ENCODE measurements at places on chromosomes 13 and 19.
A peak's percentile ranks its signal among the peaks of the same experiment; 100 is the strongest.

- DNase-seq: no peak
Measured at GRCh38 chr19:49878744-49879070, 1.2 kb downstream of the TBC1D17 start.

GRCh38 chr13:41492432-41493260, 35.3 kb downstream of the RGCC start:
- no peak for DNase-seq

GRCh38 chr19:50776131-50776530, 5.9 kb downstream of the GPR32 start:
- no peak for DNase-seq

DNA sequence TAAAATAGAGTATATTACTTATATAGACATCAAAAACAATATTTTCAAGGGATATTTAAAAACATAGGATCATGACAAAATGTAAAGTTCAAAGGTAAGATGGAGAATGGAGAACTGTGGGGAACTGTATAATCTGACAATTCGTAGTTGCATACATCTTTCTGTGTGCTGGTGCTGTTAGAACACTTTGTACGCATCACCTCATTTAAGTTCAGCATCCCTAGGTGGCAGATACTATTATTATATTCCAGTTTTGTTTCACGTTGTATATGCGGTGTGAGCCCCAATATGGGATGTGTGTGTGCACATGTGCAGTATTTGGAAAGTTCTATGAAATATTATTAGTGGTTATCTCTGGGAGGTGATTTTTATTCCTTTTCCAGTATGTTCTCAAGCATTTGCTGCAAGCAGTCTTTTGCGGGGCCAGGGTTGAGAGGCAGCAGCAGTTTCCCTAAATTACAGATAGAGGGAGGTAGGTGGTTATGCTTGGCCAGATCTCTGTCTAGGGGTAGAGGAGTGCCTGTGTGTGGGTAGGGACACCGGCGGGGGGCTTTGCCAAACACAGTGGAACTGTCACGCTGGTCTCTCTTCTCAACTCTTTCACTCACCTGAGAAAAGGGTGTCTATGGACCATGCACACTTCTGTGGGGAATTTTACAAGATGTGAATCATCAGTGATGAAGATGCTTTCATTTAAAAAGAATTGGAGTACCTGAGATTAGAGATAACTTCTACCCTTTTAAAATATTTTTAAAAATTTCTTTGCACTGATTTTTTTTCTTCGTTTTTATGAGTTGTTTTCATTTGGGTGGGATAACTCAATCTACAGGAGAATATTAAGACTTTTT, 55.6 kb upstream of the ALOX5AP start:
- DNase-seq: no peak

- no peak for DNase-seq
Measured at GRCh38 chr19:39823686-39824085, 10.3 kb downstream of the DYRK1B start.

DNA sequence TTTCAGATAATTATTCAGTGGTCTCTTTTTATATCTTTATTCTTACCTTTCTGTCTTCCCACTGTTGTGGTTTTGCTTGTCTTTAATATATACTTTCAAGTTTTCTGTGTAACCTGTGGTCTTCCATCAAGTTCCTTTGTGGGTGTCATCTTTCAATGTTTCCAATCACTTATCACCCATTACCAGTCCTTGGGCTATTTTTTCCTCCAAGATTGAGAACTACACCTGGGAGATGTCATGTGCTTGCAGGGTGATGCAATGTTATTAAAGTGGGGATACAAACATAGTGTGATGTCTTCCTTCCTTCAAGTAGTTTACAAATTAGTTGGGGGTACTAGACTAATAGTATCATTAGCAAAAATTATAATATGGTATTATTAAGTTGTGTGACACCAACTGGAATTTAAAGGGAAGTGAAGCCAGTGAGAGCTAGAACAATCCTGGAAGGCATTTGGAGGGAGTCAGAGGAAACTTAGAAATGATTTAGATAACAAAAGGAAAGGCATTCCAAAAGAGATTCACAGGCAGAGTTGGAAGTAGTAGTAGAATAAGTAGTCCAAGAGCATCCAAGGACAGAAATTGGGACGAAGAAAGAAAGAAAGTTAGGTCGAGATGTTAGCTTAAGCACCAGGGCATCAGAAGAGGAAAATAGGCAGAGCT, 3.4 kb downstream of the FNDC3A start:
- DNase-seq: no peak

DNA sequence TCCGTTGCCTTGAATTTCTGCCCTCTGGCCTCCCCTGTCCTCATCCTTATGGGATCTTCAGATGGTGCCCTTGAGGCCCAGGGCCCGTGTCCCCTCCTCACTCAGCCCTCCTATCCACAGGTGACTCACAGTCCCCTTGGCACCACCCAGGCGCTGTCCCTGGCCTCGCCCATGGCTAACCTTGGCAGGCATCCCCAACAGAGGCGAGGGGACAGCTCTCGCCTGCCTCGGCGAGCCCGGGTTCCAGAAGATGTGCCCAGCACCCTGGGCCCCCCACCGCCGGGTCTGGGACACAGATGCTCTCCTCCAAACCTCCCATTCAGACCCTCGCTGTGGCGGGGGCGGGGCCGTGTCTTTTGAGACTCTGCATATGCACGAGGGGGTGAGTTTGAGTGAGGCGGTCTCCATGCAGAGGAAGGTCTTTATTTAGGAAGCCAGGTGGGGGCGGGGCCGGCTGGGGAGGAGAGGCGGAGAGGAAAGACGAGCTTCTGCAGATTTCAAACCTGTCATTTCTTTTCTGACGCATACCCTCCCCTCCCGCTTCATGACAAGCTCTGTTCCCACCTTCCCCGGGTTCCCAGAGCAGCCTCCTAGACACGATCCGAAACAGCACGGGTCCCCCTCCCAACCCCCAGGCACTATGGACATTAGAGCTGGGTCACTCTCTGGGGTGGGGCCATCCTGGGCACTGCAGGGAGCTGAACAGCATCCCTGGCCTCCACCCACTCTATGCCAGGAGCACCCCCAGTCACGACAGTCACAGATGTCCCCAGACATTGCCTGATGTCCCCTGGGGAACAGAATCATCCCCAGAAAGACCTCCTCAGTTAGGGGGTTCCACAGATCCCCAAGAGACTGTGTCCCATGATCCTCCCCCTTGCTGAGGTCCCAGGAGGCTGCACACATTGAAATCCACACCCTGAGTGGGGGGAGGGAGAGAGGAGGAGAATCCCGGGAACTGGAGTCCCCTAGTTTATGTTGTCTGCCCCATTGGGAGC, 48.5 kb downstream of the GNG7 start:
- DNase-seq: no peak

GRCh38 chr13:41820581-41821237, 140.2 kb downstream of the VWA8 start:
- no peak for DNase-seq

- DNase-seq: no peak
Measured at GRCh38 chr13:30196025-30196424, 111.3 kb downstream of the KATNAL1 start.

GRCh38 chr13:52446265-52446664, 4.2 kb downstream of the VPS36 start:
- DNase-seq: no peak

- DNase-seq: no peak
Measured at GRCh38 chr13:99740251-99740979, 231.2 kb downstream of the ZIC5 start.

GRCh38 chr13:23592596-23592995, 22.4 kb downstream of the TNFRSF19 start:
- DNase-seq: no peak

- DNase-seq: no peak
Measured at GRCh38 chr13:112802802-112803195, 113.0 kb downstream of the ATP11A start.

- DNase-seq: no peak
Measured at GRCh38 chr13:27827646-27828045, 35.4 kb downstream of the GSX1 start.

GRCh38 chr13:80097561-80097960, 243.4 kb downstream of the SPRY2 start:
- DNase-seq: no peak

DNA sequence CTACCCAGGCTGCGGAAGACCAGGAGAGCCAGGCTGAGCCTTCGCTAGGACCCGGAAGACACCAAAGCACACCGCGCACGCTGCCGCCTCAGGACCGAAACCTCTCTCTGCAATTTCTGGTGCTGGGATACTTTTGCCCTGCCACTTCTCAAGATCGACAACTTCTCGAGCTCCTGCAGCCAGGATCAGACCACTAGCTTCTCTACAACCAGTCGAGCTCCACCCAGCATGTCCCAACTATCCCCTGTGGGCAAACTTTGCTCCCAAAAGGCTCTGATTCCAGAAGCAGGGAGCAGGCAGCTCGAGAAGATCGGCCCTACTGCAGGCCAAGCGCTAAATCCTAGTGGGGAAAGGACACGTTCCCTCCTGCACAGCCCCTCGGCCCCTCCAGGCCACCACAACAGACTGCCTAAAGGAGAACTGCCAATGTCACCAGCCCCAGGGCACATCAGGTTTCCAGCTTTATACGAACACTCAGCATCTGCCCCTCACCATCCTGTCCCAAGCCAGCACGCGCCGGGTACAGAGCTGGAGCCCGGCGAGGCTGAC, 979 bp downstream of the AKAP8 start:
- DNase-seq: peak; percentile 36

- no peak for DNase-seq
Measured at GRCh38 chr19:18309525-18310064, 13.3 kb downstream of the LSM4 start.

DNA sequence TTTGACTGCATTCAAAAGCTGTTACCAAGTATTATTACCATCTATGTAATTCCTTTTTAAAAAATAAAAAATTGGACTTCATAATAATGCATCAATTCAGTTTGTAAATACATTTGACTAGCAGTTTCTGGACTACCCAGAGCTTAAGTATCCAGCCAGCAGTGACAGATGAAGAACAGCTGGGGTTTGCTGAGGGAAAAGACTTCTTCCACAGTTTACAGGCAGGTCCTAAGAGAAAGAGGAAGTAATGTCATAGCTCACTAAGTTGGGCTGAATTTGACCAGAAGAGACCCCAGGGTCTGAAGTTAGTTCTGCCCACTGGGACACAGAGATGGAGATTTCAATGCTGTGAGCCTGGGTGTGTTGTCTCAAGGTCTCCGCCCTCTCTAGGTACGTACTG, 96.4 kb downstream of the MBNL2 start:
- DNase-seq: no peak

DNA sequence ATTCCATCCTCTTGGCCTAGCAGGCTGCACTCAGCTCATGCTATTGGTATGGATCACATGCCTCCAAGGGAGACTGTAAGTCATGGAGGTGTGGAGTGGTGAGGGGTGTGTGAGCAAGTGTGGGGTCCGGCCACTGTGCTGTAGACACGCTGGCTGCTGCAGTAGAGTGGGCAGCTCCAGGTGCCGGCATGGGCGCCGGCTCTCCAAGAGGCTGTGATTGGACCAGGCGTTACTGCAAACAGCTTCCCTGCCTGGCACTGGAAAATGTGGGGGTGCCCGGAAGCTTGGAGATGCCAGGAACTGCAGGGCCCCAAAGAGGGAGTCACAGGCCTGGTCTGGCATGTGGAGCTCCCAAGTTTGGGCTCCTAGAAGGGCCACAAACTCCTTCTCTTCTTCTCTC, 245.7 kb downstream of the GPC6 start:
- DNase-seq: no peak

DNA sequence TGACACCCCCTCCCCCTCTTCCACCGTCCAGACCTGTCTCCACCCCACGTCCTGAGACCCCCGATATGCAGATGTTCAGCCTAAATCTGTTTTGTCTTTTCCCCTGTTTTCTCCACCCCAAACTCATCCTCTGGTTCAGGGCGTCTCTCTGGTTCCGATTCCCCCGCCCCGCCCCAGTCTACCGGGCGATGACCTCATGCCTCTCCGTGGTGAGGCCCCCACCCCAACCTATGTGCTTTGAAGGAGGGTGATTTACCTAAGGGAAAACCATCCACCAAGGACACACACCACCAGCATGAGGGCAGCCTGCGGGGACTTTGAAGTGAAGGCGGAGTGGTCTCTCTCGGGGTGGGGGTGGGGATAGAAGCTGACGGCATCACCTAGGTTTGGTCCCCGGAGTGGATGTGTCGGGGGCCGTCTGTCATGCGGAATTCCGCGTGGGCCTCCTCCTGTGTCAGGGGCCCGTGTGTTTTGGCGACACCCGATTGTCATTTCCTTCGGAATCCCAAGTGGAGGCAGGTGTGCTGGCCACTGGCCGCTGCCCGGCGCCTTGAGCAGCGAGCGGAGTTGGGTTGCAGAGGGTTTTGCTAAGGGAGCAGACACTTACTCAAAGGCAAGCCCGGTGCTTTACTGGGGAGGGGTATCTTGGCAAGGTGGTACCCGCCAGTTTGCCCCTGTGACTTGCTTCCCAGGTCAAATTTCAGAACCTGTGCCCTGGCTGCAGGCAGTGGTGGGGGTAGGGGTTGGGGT, 1.4 kb downstream of the FZR1 start:
- no peak for DNase-seq

- DNase-seq: no peak
Measured at GRCh38 chr19:57078802-57079201, 41.0 kb upstream of the USP29 start.

All from stimulated activated CD8-positive, alpha-beta memory T cell treated with anti-CD3 and anti-CD28 coated beads, Interleukin-4, amount 100 ng/mL, for 24 hours (primary cell).